ENCODE measurements at places on chromosomes 6 and 20.

GRCh38 chr20:62149532-62150309 lies 6.2 kb downstream of the SS18L1 start:
- no peak for DNase-seq

DNA sequence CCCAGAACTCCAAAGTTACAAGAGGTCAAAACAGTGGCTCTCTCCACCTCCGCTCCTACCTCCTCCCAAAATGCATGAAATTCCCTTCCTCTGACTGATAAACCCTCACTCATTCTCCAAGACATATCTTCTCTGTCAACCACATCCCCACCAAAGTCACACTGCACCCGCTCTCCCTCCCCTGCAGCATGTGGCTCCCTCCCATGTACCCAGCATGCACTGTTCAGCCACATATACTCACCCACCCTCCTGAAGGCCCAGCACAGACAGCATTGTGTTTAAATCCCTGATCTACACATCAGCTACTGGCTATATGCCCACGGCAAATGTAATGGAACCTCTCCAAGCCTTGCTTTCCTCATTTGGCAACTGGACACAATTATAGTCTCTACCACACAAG lies 5.5 kb upstream of the POU5F1 start:
- DNase-seq: no peak

DNA sequence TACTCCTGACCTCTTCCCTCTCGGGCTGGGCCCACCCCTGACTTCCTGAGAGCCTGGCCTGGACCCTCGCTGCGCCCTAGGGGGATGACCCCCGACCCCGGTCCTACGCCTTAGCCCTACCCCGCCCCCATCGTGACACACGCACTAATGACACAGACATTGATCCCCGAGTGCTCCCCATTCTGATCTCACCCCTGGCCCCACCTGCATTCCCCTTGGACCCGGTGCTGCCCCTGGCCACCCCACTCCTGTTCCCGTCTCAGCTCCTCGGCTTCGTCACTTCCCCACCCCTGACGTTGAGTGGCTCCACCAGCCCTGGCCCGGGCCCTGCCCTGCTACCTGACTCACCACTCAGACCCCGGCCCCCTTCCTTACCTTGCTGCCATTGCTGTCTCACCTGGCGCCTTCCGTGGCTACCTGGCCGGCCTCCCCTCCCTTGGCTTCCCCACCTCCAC lies 12.1 kb downstream of the RBCK1 start:
- no peak for DNase-seq

GRCh38 chr6:138005846-138006245 lies 101.4 kb downstream of the PERP start:
- no peak for DNase-seq

GRCh38 chr6:142325111-142325510 lies 23.3 kb downstream of the ADGRG6 start:
- DNase-seq: no peak

DNA sequence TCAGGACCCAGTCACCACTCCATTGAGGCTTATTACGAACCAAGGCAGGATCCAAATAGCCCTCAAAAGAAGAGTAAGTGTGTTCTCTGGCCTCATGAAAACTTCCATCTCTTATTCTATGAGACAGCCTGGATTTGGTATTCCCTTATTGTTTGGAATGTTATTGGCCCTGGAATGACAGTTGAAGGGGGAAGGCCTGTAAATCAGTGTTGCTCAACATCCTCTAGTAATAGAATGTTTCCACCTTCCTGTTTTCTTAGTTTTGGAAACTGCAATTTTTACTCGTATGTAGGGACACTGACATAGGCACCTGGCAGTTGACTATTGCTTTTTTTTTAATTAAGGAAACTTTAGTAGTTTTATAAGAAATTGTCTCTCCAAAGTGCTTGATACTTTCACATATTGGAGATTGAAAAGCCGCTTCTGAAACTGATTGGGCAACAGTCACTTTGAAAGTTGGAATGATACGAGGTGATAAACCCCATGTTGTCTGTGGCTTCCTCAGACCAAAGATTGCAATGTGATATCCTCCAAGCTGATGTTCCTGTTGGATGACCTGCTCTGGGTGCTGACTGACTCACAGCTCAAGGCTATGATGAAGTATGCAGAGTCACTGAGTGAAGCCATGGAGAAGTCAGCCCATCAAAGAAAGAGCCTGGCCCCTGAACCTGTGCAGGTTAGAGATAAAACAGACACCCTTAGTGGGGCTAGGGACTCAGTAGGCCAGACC lies 43.1 kb downstream of the BLTP3A start:
- no peak for DNase-seq

GRCh38 chr6:28134015-28134414 lies 7.7 kb upstream of the ZKSCAN8 start:
- no peak for DNase-seq
